ENCODE measurements at places on chromosomes 6 and 20. TPM values are rescaled to one million over a fixed set of nuclear protein-coding genes. Genes with fewer than 3 reads are reported as not detected.

DNA sequence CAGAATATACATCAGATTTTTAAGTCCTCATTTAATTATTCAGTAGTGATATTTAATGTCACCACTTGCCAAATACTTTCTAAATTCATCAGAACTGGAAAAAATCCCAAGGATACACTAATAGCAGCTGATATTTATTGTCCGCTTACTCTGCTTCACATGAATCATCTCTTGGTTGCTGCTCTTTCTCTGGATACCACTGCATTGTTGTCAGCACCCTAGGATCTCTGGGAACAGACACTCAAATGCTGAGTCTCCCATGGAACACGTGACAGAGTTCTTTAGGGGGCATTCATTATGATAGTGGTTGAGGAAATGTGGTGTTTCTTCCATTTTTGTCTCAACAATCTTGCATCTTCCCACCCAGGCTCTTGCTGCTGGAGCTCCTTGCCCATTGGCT, 318.0 kb downstream of the RFPL4B start:
- H3K27ac ChIP-seq = no peak overlapping the region
- no peak for DNase-seq
- H3K27me3 ChIP-seq = peaks cover 3% of the 10 kb centered on the region
- no peaks in the 10 kb centered on the region for H3K4me1 ChIP-seq

DNA sequence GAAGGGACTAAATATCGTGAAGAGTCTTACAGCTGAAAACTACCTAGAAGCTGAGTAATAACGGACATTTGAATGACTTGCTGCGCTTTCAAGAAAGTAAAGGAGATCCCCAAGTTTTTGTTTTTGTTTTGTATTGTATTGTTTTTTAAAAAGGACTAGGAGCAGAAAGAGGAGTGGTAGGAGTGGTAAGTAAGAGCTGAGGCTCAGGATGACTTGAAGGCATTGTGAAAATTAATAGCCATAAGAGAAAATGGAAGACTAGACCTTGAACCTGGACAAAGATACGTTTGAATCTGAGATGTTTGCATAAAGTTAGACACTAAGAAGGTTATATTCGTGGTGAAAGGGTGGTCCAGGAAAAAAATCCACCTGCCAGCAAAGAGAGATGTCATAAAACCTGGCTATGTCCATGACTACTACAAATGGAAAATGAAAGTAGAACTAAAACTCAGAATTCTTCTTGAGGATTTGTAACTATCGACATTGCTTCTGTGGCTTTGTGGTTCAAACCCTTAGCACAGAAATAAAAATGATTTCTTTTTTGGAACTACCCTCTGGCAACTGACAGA, 824.8 kb upstream of the FLRT3 start:
- no peak for DNase-seq
- no peaks in the 10 kb centered on the region for H3K27me3 ChIP-seq
- H3K4me3 ChIP-seq = peak overlapping the region; percentile 59
- no peak overlapping the region for H3K27ac ChIP-seq

- no peak overlapping the region for H3K4me3 ChIP-seq
- H3K27ac ChIP-seq = no peak overlapping the region
- no peak for DNase-seq
- H3K36me3 ChIP-seq = no peaks in the 10 kb centered on the region
- H3K4me1 ChIP-seq = no peaks in the 10 kb centered on the region
- H3K27me3 ChIP-seq = no peaks in the 10 kb centered on the region
These were observed 31.6 kb upstream of the ANKRD60 start for GRCh38 chr20:58260006-58260405.

DNA sequence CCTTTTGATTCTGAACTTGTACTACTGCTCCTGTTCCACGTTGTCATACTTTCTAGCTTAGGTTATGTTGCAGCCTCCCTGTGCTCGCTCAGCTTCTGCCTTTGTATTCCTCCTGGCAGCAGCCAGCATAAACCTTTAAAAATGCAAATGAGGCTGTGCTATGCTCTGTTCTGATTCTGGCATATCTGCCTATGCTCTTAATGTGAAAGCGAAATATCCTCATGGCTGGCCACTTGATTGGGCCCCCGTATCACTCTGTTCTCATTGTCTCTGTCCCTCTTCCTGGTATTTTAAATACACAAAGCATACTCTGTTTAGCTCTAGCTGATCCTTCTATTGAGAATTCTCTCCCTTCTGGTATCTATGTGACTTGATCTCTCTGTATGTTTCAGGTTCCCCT, 139.0 kb downstream of the JARID2 start:
- peaks cover 6% of the 10 kb centered on the region for H3K4me1 ChIP-seq
- no peak overlapping the region for H3K4me3 ChIP-seq
- no peak overlapping the region for H3K27ac ChIP-seq

DNA sequence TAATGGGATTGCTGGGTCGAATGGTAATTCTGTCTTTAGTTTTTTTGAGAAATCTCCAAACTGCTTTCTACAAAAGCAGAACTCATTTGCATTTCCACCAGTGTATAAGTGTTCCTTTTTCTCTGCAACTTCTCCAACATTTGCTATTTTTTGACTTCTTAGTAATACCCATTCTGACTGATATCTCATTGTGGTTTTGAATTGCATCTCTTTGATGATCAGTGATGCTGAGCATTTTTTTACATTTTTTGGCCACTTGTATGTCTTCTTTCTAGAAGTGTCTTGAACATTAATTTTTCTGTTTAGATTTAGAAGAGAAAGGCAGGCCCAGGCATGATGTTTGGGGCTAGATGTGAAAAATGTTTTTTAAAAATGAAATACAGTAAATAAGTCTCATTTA, 553.1 kb upstream of the MAN1A1 start:
- H3K27me3 ChIP-seq = no peaks in the 10 kb centered on the region
- no peaks in the 10 kb centered on the region for H3K36me3 ChIP-seq
- no peak for DNase-seq
- no peak overlapping the region for H3K4me3 ChIP-seq

Gene ADGB
- total RNA-seq = 0.23 TPM

Gene ISM1
- 6.4 TPM for total RNA-seq

Gene ZNF831
- 0.75 TPM for total RNA-seq

Gene DPPA5
- total RNA-seq = not detected
